CD4-positive, alpha-beta T cell treated with Interleukin-1 beta for 1 hour (primary cell): ENCODE measurements at places on chromosomes 1 and 21.
A peak's percentile ranks its signal among the peaks of the same experiment; 100 is the strongest.

- no peak for DNase-seq
Observed at GRCh38 chr1:7405844-7406500, 365.1 kb upstream of the VAMP3 start.

GRCh38 chr1:44662683-44663030 lies 11.6 kb downstream of the TMEM53 start:
- no peak for DNase-seq

DNA sequence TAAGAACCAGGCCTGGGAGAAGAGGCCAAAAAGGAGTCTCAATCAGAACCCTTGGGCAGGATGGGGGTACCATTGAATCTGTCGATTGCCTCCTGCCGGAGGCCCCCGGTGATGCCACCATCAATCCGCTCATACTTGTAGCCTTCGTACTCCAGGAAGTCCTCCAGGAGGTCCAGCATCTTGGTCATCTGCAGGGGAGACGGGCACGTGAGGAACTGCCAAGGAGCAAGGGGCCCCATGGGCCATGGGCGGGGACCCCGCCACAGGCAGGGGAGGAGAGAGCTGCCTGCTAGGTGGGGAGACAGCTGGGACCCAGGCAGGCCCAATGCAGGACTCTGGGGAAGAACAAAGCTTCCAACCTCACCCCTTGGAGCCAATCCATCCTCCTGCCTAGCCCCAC lies 48.6 kb downstream of the CHD5 start:
- DNase-seq = no peak

GRCh38 chr1:232033285-232033684 lies 406.7 kb downstream of the DISC1 start:
- no peak for DNase-seq

- no peak for DNase-seq
Observed at GRCh38 chr1:10319750-10320149, 79.1 kb upstream of the PGD start.

DNA sequence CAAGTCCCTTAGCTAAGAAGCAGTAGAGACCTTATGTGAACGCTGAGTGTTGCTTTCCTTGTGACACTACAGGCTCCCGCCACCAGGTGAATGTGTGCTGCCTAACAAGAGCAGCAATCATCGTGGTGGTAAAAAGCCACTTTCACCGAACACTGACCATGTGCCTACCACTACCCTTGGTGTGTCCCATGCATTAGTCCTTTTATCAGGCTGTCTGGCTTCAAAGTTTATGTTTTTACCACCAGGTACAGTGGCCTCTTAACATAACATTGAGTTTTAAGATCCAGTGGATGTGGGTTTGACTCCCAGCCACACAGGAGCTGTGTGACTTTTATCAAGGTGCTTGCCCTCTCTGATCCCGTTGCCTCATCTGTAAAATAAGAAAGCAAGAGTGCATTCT lies 1.7 kb downstream of the C1QB start:
- no peak for DNase-seq

GRCh38 chr1:29033829-29034466 lies 89.8 kb downstream of the TMEM200B start:
- DNase-seq = peak; percentile 55

GRCh38 chr1:229241390-229241789 lies 29.5 kb upstream of the RAB4A start:
- DNase-seq = no peak

- no peak for DNase-seq
Observed at GRCh38 chr1:29709704-29710280, 473.5 kb downstream of the PTPRU start.

DNA sequence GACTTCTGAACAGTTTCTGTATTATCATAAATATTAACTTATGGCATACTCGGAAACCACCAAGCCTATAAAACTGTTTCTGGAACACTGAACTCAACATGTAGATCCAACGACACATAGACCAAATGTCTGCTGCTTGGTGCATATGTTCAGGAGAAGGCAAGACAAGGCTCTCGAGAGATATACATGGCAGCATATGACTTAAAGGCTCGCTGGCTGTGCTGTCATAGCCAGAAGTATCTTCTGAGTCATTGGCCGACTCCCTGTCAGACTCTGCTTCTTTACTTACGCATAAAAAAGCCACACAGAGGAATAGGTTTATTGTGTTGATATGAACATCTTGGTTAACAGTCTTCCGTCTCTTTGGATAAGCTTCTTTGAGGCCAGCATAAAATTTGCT lies 60.6 kb downstream of the LYST start:
- no peak for DNase-seq

DNA sequence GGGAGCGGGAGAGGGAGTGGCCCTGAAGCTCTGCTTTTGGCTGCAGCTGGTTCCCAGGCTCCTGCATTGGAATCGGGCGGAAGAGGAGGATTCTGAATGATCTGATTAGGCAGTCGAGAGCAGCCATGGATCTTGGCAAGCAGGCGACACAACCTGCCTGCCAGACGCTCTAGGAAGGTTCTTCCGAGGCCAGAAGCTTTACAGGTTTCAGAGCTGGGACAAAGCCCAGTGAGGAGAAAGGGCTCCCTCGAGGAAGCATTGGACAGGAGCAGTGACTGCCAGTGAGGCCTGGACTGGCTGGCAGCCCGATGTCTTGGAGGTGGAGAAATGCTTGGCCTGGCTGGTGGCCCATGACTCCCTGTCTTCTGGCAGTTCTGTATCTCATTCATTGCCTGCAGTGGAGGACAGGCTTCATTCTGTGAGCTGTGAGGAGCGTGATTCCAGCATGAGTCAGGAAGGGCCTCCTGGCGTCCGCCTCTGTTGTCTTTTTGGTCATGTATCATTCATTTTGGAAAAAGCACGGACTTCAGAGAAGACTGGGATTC lies 132.7 kb upstream of the IPO9 start:
- DNase-seq = no peak

DNA sequence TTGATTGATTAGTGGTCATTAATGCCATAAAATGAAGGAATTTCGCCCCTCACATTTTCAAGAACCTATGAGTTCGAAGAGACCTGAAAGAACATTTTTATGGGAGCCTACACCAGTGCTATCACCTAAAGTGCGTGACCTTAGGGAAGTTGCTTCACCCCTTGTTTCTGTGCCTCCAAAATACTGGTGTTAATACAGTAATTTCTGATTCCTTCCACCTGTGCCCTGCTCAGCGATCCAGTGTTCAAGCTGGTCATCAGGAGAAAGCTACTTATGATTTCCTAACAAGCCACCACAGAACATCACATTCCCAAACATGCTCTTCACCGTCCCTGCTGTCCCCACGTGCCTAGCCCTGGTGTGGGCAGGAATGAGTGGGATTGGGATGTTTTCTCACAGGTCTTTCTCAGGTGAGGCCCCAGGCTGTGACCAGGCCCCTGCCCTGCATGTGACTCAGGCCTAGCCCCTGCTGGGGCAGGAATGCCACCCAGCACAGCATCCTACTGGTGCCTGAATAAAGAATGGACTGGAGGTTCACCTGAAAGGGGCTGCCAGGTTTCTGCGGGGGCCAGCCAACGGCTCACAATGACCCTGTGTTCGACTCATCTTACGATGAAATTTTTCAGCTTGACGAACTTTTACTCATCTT lies 60.3 kb downstream of the CD247 start:
- no peak for DNase-seq

GRCh38 chr21:17513214-17514123 lies 626 bp downstream of the CXADR start:
- peak; percentile 3 for DNase-seq

DNA sequence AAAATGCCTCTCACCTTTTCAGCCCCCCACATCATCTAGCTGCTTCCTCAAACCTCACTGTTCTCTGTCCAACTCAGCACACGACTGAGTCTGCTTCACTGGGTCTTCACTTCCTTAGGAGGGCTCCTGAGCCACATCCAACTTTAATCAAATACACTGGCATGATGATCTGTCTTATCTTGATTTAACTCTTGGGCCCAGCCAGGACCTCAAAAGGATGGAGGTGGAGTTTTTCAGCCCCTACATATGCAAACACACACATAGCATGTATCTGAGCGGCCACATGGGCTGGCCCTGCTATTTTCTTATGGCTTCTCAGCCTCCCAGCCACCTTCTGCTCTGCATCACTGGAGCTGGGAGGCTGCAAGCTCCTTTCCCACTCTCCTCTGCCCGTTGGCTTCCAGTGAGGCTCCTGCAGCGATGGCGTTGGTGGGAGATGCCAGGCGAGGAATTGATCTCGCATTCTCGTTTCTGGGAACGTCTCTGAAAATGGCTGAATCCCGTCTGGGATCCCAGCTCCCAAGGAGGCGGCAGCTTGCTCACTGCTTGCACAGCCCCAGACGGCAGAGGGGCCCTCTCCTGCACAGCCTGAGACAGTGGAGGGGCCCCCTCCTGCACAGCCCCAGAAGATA lies 1.8 kb upstream of the PRXL2B start:
- DNase-seq = no peak

DNA sequence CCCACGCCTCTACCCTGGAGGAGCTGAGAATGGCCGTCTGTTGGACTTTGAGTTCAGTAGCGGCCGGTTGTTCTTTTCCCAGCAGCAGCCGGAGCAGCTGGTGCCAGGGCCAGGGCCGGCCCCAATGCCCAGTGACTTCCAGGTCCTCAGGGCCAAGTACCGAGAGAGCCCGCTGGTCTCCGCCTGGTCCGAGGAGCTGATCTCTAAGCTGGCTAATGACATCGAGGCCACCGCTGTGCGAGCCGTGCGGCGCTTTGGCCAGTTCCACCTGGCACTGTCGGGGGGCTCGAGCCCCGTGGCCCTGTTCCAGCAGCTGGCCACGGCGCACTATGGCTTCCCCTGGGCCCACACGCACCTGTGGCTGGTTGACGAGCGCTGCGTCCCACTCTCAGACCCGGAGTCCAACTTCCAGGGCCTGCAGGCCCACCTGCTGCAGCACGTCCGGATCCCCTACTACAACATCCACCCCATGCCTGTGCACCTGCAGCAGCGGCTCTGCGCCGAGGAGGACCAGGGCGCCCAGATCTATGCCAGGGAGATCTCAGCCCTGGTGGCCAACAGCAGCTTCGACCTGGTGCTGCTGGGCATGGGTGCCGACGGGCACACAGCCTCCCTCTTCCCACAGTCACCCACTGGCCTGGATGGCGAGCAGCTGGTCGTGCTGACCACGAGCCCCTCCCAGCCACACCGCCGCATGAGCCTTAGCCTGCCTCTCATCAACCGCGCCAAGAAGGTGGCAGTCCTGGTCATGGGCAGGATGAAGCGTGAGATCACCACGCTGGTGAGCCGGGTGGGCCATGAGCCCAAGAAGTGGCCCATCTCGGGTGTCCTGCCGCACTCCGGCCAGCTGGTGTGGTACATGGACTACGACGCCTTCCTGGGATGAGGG lies 28.5 kb upstream of the SPSB1 start:
- DNase-seq = no peak

DNA sequence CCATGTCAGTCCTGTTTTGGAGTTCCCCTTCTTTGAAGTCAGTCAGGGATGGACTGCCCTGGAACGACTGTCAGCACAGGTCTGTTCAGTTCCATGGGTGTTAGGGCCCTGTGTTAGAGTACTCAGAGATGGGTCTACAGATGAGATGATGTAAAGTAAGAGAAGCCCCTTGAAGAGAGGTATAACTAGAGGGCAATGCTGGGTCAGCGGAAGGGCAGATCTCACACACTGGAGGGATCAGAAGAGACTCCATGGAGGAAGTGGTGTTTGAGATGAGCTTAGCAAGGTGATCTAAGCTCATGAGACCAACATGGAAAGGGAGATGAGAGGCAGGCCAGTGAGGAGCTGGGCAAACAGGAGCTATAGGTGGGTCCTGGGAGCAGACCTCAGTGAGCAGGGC lies 7.6 kb downstream of the PPFIA4 start:
- no peak for DNase-seq

GRCh38 chr1:154755858-154756730 lies 114.0 kb downstream of the KCNN3 start:
- DNase-seq = no peak

GRCh38 chr1:226863446-226863845 lies 7.0 kb upstream of the PSEN2 start:
- DNase-seq = no peak

- DNase-seq = no peak
Observed at GRCh38 chr1:226440512-226440911, 32.6 kb upstream of the PARP1 start.

DNA sequence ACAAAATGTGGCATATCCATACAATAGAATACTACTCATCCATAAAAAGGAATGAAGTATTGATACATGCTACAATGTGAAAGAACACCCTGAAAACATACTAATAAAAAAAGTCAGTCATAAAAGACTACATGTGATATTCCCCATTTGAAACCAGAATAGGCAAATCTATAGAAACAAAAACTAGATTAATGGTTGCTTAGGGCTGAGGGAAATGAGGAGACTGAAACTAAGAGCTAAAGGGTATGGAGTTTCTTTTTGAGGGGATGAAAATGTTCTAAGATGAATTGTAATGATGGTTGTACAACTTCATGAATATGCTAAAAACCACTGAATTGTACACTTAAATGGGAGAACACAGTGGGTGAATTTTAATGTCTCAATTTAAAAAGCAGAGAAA lies 50.9 kb downstream of the ACBD6 start:
- DNase-seq = no peak

- DNase-seq = no peak
Observed at GRCh38 chr1:194194724-194195123, 1008.3 kb upstream of the B3GALT2 start.

DNA sequence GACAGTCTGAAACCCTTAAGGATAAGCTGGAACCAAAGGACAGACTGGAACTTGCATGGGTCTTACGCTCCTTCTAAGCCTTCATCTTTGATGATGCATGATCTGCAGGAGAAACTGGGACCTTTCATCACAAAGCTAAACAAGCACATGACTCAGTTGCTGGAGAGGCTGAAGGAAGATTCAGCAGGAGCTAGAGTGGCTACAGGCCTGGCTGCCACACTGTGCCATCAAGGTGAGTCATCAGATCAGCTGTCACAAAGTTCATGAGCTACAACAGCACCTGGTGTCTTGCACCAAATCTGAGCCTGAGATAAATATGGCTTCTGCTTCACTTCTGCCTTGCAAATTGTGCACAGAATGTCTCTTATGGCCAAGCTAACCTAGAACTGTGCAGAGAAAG lies 95.5 kb upstream of the MARK1 start:
- DNase-seq = no peak

DNA sequence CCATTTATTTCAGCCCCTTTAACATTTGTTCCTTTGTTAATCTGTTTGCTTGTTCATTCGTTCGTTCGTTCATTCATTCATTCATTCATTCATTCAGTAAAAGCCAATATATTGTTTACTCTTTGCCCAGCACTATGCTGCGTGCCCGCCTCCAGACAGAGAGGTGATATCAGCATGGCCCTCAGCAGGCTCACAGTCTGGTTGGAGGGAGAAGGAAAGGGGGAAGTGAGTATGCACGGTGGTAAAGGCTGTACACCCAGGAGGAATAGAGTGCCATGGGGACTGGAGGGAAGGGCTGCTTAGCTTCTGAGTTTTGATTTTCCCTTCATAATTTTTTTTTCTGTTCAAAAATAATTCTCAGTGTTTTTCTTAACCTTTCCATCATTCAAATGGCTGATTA lies 144.7 kb downstream of the NOS1AP start:
- DNase-seq = no peak

DNA sequence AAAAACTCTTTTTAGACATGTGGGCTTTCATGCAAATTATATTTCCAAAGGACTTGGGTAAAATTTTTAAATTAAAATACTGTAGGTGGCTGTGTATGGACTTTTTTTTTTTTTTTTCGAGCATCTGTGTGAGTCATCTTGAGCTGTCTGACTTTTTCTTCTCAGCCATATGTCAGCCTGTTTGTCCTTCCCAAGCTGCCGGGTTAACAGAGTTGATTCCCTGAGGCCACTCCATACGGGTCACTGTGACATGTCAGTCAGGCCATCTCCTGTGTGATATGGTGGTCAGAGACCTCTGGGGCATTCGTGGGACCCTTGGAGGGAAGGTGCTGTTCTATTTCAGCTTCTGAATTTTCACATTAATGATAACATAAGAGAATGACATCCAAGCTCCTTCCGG lies 148.3 kb downstream of the KCNJ6 start:
- DNase-seq = no peak
